ENCODE measurements at places on chromosomes 6 and 20. TPM values are rescaled to one million over a fixed set of nuclear protein-coding genes. Genes with fewer than 3 reads are reported as not detected.

Gene LY6G6F
- 0.95 TPM for polyA plus RNA-seq

Gene ARMC12
- 0.39 TPM for polyA plus RNA-seq

Gene SLC35B3
- 12.5 TPM for polyA plus RNA-seq

Gene ULBP3
- polyA plus RNA-seq = 1.1 TPM

Gene MTHFD1L
- polyA plus RNA-seq = 1.9 TPM

Gene STMND1
- not detected for polyA plus RNA-seq
